ENCODE measurements at places on chromosomes 5 and 9. TPM values are rescaled to one million over a fixed set of nuclear protein-coding genes. Genes with fewer than 3 reads are reported as not detected.

Gene FOXD4L6
- total RNA-seq: not detected

Gene ANKRA2
- total RNA-seq: 24.0 TPM

Gene CYSRT1
- total RNA-seq: 0.41 TPM

Gene FCN1
- 63.0 TPM for total RNA-seq

- no peaks in the 10 kb centered on the region for H3K27me3 ChIP-seq
- no peak overlapping the region for H3K4me3 ChIP-seq
- H3K27ac ChIP-seq: no peak overlapping the region
- H3K4me1 ChIP-seq: no peaks in the 10 kb centered on the region
- H3K36me3 ChIP-seq: no peaks in the 10 kb centered on the region
- no peak for DNase-seq
Observed at GRCh38 chr9:3863111-3863528, 337.3 kb upstream of the RFX3 start.

GRCh38 chr9:98095401-98095800 is 23.6 kb downstream of the TRIM14 start:
- H3K27ac ChIP-seq: no peak overlapping the region
- no peaks in the 10 kb centered on the region for H3K4me1 ChIP-seq
- DNase-seq: no peak
- H3K4me3 ChIP-seq: no peak overlapping the region
- no peaks in the 10 kb centered on the region for H3K27me3 ChIP-seq

- no peak for DNase-seq
- no peak overlapping the region for H3K4me3 ChIP-seq
- H3K36me3 ChIP-seq: no peaks in the 10 kb centered on the region
Observed at GRCh38 chr9:130806327-130806716, 28.7 kb upstream of the ABL1 start.

- no peaks in the 10 kb centered on the region for H3K36me3 ChIP-seq
- no peak overlapping the region for H3K4me3 ChIP-seq
- H3K27me3 ChIP-seq: no peaks in the 10 kb centered on the region
- no peaks in the 10 kb centered on the region for H3K4me1 ChIP-seq
- no peak for DNase-seq
Observed at GRCh38 chr5:110951373-110951791, 120.1 kb upstream of the TSLP start.

- H3K27me3 ChIP-seq: no peaks in the 10 kb centered on the region
- no peak overlapping the region for H3K4me3 ChIP-seq
- no peaks in the 10 kb centered on the region for H3K4me1 ChIP-seq
- no peak overlapping the region for H3K27ac ChIP-seq
Observed at GRCh38 chr9:76216161-76216649, 178.0 kb downstream of the RFK start.

DNA sequence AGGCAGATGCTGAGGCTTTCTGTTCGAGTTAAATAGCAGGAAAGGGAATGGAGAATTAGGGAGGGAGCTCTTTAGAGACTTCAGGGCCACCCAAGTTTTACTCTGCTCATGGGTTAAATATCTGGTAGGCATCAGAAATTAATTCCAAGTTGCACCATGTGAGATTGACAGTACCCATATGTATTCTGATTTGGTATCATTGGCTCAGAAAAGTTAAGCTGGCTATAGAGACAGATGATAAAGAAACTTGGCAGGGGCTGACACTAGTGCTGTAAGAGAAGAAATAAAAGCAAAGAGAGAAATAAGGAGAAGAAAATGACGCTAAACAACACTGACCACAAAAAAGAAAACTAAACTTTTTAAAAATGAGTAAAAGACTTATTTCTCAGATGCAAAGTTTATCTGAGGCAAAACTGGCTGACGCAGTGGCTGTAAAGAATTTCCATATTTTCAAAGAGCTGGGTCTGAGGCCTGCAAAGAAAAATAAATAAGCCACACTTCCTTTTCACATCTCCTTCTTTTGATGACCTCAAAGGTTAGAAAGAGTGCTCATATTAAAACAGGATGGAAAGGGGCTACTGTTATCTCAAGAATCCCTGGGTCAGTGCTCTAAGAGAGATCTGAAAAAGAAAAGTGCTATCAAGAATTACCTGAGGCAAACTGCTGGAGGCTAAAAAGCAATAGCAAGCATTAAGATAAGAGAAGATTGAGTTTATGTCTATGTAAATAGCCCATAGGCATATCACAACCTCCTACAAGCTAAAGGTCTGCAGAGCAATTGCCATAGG is 399.0 kb upstream of the MEF2C start:
- H3K27me3 ChIP-seq: no peaks in the 10 kb centered on the region
- H3K27ac ChIP-seq: no peak overlapping the region
- no peak overlapping the region for H3K4me3 ChIP-seq
- H3K36me3 ChIP-seq: no peaks in the 10 kb centered on the region
- DNase-seq: no peak
- no peaks in the 10 kb centered on the region for H3K4me1 ChIP-seq

DNA sequence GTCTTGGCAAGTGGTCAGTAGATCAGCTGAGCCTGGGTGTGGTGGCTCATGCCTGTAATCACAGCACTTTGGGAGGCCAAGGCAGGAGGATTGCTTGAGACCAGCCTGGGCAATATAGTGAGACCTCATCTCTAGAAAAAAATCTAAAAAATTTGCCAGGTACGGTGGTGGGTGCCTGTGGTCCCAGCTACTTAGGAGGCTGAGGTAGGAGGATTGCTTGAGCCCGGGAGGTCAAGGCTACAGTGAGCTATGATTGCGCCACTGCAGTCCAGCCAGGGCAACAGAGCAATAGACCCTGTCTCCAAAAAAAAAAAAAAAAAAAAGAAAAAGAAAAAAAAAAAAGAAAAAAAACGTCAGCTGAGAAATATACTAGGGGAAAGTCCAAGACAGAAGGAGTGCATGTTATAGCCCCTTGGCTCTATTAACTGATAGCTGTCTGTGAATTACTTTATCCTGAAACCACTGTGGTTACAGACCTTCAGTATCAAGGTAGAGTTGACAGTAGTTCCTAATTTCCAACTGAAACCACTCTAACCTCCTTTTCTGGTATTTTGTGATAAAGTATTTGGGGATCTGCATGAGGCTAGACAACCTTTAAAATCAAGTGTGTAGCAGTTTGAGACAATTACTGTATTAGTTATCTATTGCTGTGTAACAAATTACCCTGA is 2.3 kb upstream of the INIP start:
- H3K27me3 ChIP-seq: no peaks in the 10 kb centered on the region
- no peak overlapping the region for H3K4me3 ChIP-seq
- peaks cover 2% of the 10 kb centered on the region for H3K36me3 ChIP-seq
- peaks cover 6% of the 10 kb centered on the region for H3K4me1 ChIP-seq
- H3K27ac ChIP-seq: no peak overlapping the region
- DNase-seq: no peak

Measured in upper lobe of right lung (tissue), 1 donor.